Muscle of leg (tissue), 16 donors: ENCODE measurements at places on chromosomes 11 and 22. TPM values are rescaled to one million over a fixed set of nuclear protein-coding genes. Genes with fewer than 3 reads are reported as not detected.

Gene MGAT3
- 1.7 TPM for total RNA-seq

Gene GLYATL1B
- total RNA-seq, result not detected

GRCh38 chr11:37916331-37916730 lies 1318.3 kb upstream of the RAG2 start:
- no peak overlapping the region for H3K4me3 ChIP-seq
- H3K36me3 ChIP-seq, result no peaks in the 10 kb centered on the region
- H3K4me1 ChIP-seq, result no peaks in the 10 kb centered on the region
- no peaks in the 10 kb centered on the region for H3K27me3 ChIP-seq
- H3K27ac ChIP-seq, result no peak overlapping the region
- DNase-seq, result peak; percentile 20

GRCh38 chr11:74024261-74025029 lies 15.6 kb upstream of the UCP3 start:
- peak; percentile 82 for DNase-seq
- peaks cover 2% of the 10 kb centered on the region for H3K4me1 ChIP-seq
- H3K27ac ChIP-seq, result no peak overlapping the region
- H3K4me3 ChIP-seq, result no peak overlapping the region
- no peaks in the 10 kb centered on the region for H3K27me3 ChIP-seq

DNA sequence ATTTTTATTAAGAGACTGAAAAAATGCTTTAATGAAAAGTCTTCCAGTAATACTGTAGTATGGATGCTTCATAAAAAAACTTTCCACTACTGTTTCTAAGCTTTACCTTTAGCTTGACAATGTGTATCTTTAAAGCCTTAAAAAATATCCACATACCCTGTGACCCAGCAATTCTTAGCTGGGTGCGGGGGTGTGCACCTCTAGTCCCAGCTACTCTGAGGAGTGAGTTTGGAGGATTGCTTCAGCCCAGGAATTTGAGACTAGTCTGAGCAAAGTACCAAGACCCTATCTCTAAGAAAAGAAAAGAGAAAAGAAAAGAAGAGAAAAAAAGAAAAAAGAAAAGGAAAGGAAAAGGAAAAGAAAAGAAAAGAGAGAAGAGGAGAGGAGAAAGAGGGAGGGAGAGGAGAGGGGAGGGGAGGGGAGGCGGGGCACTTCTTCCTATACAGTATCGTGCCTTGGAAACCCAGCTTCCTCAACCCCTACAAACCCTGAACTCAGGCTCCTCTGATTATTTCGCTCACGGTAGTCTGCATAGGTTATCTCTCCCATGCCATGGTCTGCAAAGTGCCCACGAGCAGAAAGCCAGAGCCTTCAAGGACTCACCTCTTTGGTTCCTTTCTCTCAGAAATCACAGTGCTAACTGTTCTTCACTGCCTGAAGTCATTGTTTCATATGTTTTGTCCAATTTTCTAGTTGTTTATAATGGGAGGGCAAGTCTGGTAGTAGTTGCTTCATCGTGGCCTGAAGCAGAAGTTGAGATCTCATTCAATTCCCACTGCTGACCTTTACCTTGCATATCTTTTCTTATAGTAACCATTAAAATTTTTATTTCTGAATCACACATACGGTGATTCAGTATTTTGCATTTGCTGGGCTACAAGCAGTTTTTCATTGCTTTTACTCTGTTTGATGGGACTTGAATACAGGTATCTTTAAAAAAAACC lies 82.2 kb downstream of the FAM83F start:
- no peak overlapping the region for H3K27ac ChIP-seq
- H3K4me1 ChIP-seq, result no peaks in the 10 kb centered on the region
- H3K4me3 ChIP-seq, result no peak overlapping the region

Gene CRYBA4
- total RNA-seq, result not detected

GRCh38 chr22:37907036-37907954 lies 1.2 kb downstream of the MICALL1 start:
- no peak for DNase-seq
- H3K4me1 ChIP-seq, result peaks cover 55% of the 10 kb centered on the region
- H3K4me3 ChIP-seq, result peak overlapping the region; percentile 74
- H3K36me3 ChIP-seq, result peaks cover 8% of the 10 kb centered on the region
- H3K27me3 ChIP-seq, result no peaks in the 10 kb centered on the region
- H3K27ac ChIP-seq, result peak overlapping the region; percentile 76

Gene ISX
- total RNA-seq, result not detected

DNA sequence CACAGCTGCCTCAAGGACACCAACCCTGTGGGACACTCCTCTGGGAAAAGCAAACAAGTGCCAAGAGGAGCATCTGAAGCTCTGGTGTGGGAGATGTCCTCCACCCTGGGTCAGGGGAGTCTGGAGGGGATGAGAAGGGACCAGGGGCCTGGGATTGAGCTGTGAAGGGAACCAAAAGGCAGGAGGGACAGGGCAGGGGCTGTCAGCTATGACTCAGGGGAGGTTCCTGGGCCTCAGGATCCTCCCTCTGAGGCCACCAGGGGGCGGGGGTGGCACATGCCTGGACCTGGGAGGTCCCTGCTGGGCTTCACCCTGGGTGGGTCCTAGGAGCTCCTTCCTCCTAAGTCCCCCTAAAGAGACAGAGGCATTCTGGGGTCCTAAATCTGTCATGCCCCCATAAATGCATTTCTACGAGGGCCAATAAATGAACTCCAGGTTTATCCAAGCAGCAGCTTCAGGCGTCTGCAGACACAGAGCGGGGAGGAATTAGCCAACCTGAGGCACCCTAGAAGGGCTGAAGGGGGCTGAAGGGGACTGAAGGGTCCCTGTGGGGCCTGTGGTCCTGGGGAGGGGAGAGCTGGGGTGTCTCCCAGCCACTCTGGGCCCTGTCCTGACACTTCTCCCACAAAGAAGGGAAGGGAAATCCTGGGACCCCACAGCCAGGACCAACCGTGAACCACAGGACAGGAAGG lies 31.9 kb upstream of the IGLL5 start:
- H3K4me3 ChIP-seq, result no peak overlapping the region
- no peaks in the 10 kb centered on the region for H3K36me3 ChIP-seq
- no peaks in the 10 kb centered on the region for H3K4me1 ChIP-seq

- H3K36me3 ChIP-seq, result no peaks in the 10 kb centered on the region
- DNase-seq, result no peak
- H3K27me3 ChIP-seq, result no peaks in the 10 kb centered on the region
- peak overlapping the region; percentile 6 for H3K27ac ChIP-seq
- H3K4me3 ChIP-seq, result peak overlapping the region; percentile 56
- peaks cover 15% of the 10 kb centered on the region for H3K4me1 ChIP-seq
Observed at GRCh38 chr22:26589367-26589844, 526 bp downstream of the TPST2 start.

Gene SCGB2A2
- not detected for total RNA-seq

DNA sequence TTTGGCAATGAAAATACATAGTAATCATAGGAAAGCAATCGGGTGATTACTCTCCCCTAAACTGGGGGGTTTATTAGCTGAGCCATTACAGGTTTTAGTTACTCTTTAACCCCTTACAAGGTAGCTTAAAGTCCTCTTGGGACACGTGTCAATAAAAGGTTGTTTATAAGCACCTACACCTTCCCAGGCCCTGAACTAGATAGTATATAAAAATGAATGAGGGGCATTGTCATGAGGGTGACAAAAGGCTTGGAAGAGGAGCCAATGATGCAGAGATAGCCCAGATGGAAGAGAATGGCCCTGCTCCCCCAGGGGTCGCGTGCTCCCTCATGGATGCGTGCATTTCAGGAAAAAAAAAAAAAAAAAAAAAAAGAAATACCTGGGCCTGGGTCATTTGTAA lies 276.9 kb downstream of the TBC1D22A start:
- H3K36me3 ChIP-seq, result no peaks in the 10 kb centered on the region
- H3K4me3 ChIP-seq, result no peak overlapping the region
- DNase-seq, result no peak

DNA sequence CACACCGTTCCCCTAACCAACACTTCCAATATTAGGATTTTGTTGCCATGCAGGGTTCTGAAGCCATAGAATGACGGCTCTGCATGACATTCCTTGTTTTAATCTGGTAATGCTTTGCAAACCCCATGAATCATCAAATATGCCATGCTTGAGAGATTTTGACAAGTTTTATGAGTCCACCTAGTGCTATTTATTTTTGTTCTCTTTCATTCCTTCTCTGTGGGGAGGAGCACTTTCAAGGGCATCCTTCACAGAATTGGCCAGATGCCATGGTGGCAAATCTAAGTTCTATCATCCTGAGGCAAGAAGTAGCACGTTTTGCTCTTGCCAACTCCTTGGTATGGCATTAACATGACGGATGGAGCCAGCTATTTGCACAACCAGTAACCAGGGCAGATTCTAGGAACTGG lies 268.4 kb downstream of the FAM76B start:
- H3K4me3 ChIP-seq, result no peak overlapping the region
- no peaks in the 10 kb centered on the region for H3K36me3 ChIP-seq
- no peak for DNase-seq
- peaks cover 20% of the 10 kb centered on the region for H3K4me1 ChIP-seq
- no peak overlapping the region for H3K27ac ChIP-seq
- H3K27me3 ChIP-seq, result no peaks in the 10 kb centered on the region

Gene CRACR2B
- 6.9 TPM for total RNA-seq

Gene CHEK2
- 7.4 TPM for total RNA-seq

- H3K27me3 ChIP-seq, result no peaks in the 10 kb centered on the region
- no peak overlapping the region for H3K4me3 ChIP-seq
- H3K4me1 ChIP-seq, result no peaks in the 10 kb centered on the region
Observed at GRCh38 chr22:28891156-28891733, 7.9 kb downstream of the ZNRF3 start.
